Body of pancreas (tissue), 4 donors: ENCODE measurements at places on chromosomes 1 and 21. TPM values are rescaled to one million over a fixed set of nuclear protein-coding genes. Genes with fewer than 3 reads are reported as not detected.

- DNase-seq = no peak
Measured at GRCh38 chr21:33493756-33494155, 2.2 kb upstream of the DNAJC28 start.

- peak; percentile 56 for DNase-seq
Measured at GRCh38 chr21:33078907-33079582, 9.1 kb downstream of the OLIG1 start.

DNA sequence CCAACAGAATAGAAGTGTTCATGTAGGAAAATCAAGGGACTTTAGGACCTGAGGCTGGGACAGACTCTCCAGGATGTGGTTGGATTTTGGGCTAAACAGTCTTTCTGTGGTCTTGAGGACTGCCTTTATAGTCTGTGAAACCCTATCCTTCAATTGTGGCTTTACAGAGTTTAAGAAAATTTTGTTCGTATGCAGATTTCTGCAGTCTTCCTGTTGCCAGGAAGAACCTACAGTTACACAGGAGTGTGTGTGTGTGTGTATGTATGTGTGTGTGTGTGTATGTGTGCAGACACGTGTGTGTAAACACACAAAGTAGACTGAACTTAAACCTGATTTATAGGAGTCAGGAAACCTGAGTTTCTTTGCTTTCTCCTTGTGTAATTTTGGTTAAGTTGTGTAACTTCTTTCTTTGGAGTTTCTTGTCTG is 22.8 kb downstream of the NEK7 start:
- DNase-seq = no peak

- no peak for DNase-seq
Measured at GRCh38 chr1:89198491-89199072, at the start of gene GBP4. Gene GBP4 (minus strand): TSS chr1:89198942. CDS start chr1:89198834, 108 bp downstream.

- no peak for DNase-seq
Measured at GRCh38 chr1:10870493-10871096, 74.1 kb upstream of the CASZ1 start.

DNA sequence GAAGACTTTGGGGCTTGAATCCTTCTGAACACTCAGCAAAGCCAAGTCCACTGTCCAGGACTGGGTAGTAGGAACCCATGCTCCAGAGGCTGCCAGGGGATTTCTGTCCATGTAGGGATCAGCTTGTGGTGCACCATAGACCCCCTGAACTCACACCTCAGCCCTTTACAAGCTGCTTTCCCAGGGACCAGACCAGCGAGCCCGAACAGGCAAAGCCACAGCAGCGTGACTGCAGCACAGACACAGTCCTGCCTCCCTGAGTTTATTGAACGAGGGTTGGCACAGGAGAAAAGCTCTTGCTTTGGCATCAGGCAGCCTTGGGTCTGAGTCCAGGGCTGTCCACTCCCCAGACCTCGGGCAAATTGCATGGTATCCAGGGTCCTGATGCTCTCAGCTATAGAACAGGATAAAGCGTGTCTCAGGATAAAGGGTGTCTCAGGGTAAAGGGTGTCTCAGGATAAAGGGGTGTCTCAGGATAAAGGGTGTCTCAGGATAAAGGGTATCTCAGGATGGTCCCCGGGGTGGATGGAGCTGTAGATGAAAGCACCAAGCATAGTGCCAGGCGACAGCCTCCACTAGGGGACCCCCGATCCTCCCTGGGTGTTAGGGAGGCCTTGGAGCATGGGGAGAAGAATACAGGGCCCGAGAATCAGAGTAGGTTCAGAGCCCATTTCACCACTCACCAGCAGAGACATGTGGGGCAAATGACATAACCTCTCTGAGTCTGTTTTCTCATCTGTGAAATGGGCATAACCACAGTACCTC is 648.8 kb downstream of the NPHP4 start:
- DNase-seq = no peak

DNA sequence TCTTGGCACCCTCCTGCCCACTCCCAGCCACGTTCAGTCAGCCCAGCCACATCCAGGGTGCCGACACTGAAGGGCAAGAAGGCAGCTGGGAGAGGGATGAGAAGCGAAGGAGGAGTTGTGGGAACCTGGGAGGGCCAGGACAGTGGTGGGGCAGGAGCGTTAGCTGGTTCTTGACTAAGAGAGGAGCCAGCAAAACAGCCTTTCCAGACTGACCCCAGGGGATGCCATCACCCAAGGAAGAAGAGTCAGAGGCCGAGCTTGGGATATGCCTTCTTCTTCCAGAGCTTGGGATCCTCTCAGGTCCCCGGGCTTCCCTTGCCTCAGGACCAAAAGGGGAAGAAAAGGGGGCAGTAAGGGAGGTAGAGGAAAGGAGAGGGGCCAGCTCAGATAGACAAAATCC is 7.2 kb downstream of the INKA2 start:
- no peak for DNase-seq

- peak; percentile 82 for DNase-seq
Measured at GRCh38 chr1:39076127-39076798, 50.1 kb downstream of the NDUFS5 start.

DNA sequence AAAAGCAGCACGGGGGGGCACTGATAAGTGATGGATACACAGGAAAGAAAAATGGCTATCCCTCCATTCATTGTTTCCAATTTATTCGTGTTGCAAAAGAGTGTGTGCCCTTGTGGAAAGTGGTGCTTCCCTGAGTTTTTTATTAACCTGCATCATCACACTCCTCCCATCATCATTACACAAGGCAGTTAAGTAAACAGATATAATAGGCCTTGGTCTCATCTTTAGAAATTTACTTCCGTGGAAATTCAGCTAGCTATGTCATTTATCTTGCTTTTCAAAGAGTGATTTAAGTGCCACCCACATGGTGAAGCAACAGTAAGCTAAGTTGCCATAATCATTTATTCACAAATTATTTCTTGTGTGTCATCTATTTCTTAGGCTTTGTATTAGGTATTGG is 473.3 kb downstream of the NEGR1 start:
- DNase-seq = no peak

- DNase-seq = no peak
Measured at GRCh38 chr1:237789619-237790018, 101.1 kb downstream of the ZP4 start.

DNA sequence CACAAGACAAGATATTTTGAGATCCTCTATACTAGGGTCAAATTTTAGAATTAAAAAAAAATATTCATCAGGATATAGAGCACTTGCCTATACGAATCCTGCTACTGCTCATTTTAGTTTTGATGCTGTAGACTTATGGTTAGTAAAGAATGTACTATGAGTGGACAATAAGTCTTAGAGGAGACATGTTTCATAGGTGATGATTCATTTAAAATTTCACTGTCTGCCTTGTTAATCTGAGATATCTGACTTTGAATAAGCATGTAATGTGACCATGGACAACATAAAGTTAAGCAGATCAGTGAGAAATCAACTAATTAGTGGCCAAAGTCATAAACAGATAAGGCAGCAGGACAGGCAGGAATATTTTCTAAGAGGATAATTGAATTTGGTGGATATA is 106.8 kb upstream of the HP1BP3 start:
- no peak for DNase-seq

- DNase-seq = no peak
Measured at GRCh38 chr1:155834296-155834926, 22.6 kb downstream of the GON4L start.

- no peak for DNase-seq
Measured at GRCh38 chr21:26522704-26523103, 50.4 kb downstream of the CYYR1 start.

DNA sequence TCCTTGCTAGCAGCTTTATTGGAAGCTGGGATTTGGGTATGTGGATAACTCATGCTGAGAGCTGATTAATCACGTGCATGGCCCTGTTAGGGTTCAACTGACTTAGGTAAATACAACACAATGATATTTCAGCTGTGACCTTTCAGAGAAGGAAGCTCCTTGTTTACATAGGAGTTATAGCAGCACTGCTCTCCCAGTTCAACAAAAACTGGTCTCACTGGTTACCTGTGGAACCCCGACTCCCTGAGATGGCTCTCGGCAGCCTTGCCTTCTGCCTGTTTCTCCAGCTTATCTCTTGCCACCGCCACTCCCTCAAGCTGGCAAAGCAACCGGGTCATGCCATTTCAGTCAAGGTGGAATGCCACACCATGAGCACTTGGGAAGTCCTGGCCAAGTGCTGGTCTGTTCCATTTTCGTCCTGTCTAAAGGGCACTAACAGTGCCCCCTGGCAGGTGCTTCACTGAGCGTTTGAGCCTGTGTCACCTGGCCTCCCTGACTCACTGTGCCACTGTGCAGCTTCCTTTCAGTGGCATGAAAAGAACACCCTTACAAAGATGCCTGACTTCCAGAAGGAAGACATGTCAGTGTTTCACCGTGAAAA is 31.6 kb downstream of the DOP1B start:
- peak; percentile 86 for DNase-seq

DNA sequence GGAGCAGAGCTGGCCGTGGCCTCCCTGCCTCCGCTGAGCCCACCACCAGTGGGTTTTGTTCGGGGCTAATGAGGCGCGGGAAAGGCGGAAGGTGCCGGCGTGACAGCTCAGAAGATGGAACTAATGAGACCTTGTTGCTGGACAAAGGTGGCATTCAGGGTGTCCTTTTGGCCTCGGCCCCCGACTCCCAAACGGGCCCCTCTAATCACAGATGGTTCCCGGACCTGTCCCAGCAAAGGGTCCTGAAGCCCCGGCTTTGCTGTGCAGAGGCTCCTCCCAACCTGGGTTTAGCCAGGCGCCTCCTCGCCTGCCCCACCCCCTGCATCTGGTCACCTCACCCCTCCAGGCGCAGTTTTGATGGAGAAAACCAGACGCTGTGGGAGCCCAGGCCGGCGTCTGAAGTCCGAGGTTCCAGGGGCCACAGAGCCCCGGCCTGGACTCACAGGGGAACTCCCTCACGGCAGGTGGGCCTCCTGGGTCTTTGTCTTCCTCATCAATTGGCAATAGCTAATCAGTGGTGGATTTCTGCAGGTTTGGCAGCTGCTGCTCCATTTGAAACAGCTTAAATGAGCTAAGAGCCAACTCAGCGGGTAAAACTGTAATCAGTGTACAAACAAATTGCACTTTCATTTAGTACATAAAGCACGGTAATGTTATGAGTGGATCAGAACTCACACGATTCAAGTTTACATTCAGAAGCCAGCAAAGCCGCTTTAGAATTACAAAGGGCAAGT is 44.3 kb upstream of the ADARB1 start:
- no peak for DNase-seq

DNA sequence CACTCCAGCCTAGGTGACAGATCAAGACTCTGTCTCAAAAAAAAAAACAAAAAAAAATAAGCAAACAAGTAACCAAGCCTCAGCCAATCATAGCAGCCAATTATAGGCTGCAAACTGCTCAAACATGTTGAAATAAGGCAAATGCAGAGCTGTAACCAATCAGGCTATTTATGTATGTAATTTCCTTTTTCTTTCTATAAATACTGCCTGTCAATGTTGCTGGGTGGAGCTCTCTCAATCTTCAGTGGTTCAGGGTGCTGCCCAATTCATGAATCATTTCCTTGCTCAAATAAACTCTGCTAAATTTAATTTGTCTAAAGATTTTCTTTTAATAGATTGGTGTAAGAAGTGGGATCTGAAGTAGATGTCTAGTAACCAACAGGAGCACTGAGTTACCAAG is 11.6 kb upstream of the CD1D start:
- DNase-seq = no peak

GRCh38 chr1:50109647-50110075 is 941 bp downstream of the ELAVL4 start:
- DNase-seq = peak; percentile 14

GRCh38 chr1:206967096-206967849 is 3.0 kb downstream of the FCAMR start:
- DNase-seq = no peak

DNA sequence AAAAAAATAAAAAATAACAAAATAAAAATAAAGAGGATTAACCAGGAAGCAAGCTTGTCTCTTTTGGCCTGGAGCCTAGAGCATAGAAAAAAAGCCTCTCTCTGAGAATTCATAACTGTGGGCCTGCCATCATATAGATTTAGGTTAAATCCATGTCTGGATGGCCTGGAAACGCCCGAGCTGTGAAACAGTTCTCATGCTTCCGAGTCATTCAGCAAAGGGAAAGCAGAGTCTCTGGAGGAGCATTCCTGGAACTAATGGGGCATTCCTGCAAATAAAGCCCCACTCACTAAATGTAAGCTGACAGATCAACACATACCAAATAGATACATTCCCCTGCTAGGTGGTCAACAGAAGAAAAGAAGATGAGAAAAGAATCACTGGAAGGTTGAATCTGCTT is 75.8 kb upstream of the GNG4 start:
- no peak for DNase-seq

DNA sequence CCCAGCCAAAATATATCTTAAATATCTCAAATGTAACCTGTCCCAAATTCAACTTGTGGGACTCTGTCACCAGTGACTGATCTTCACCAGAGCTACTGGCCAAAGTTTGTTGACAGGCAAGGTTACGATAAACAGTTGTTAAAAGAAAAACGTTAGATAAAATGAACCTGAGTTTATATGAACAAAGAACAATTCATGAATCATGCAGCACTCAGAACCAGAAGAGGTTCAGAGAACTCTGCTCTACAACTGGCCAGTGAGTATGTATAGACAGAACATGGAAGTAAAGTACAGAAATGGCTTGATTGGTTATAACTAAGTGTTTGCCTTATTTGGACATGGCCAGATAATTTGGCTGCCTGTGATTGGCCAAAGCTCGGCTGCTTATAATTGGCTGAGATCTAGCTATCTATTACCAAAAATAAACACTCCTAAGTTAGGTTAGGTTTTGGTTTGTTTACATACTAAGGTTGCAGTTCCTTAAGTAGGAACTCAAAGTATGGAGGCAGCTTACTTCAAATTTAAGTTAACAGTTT is 25.5 kb downstream of the BTBD8 start:
- DNase-seq = no peak

DNA sequence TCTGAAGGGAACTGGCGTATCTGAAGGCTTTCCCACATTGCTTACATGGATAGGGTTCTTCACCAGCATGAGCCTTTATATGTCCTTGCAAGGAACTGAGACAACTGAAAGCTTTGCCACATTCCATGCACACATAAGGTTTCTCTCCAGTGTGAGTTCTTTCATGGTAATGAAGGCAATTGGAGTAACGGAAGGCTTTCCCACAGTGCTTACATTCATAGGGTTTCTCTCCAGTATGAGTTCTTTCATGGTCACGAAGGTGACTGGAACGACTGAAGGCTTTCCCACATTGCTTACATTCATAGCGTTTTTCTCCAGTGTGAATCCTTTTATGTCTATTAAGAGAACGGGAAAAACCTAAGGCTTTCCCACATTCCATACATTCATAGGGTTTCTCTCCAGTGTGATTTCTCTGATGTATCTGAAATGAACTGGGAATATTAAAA is 15.0 kb downstream of the ZNF124 start:
- DNase-seq = no peak

- no peak for DNase-seq
Measured at GRCh38 chr1:201381130-201381529, 3.6 kb upstream of the TNNT2 start.

GRCh38 chr1:101310506-101310905 is 73.7 kb downstream of the S1PR1 start:
- no peak for DNase-seq

Gene SAMD13
- 0.66 TPM for total RNA-seq

Gene LRRC40
- 7.3 TPM for total RNA-seq

Gene C4BPA
- 8.9 TPM for total RNA-seq

Gene NRAS
- total RNA-seq = 13.8 TPM

Gene HAO2
- total RNA-seq = not detected

Gene TESK2
- 3.6 TPM for total RNA-seq

Gene ANKRD65
- 11.2 TPM for total RNA-seq

Gene OVAAL
- not detected for total RNA-seq

Gene RGS13
- total RNA-seq = not detected

Gene FNBP1L
- total RNA-seq = 23.1 TPM

Gene MNDA
- 3.0 TPM for total RNA-seq

Gene ERICH3
- under 0.01 TPM for total RNA-seq
